ENCODE measurements at places on chromosomes 2 and 18.

DNA sequence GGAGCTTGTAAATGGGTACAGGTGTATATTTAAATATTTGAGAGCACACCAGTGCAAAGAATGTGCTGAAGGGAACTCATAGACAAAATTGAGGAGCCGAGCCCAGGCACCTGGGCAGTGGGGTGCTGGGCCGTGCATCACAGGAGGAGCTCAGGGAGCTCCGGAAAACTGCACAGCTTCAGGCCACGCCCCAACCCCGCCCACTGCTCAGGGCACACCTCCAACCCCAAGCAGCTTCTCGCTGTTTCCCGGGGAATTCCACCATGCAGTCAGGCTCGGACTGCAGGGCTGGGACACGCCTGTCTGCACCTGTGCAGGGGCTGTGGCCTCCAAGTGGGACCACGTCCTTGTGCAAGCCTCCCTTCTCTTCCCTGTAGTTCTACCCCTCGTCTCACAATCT lies 243.0 kb downstream of the HDAC4 start:
- no peak for DNase-seq

DNA sequence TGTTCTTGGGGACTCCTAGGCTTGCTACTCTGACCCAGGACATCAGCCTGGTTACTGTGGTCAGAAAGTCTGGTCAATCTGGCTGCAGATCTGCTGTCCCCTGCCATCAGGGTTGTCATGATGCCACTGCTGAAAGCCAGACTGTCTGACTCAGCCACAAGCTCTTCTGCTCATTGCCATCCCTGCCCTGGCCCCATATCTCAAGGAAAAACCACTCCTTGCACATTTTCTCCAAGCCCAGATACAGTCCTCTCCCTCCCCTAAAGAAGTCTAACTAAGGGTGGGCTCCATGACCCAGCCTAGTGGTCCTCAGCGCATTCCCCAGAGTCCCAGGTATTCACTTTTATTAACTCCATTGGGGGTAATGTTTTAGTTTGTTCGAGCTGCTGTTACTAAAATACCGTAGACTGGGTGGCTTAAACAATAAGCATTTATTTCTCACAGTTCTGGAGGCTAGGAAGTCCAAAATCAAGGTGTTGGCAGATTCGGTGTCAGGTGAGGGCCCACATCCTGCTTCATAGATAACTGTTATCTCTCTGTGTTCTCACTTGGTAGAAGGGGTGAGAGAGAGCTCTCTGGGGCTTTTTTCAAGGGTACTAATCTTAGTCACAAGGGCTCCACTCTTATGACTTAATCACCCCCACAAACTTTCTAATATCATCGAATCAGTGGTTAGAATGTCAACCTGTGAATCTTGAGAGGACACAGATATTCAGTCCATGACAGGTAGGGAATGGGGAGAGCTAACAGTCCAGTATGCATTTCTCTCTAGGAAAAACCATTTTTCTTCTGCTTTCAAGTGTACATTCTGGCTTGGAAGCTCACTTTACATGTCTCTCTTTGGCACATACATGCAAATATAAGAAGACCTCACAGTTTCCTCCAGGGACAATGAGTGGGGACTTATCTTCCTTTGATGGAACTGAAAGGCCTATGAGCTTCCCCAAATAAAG lies 94.8 kb upstream of the CXCR4 start:
- no peak for DNase-seq

DNA sequence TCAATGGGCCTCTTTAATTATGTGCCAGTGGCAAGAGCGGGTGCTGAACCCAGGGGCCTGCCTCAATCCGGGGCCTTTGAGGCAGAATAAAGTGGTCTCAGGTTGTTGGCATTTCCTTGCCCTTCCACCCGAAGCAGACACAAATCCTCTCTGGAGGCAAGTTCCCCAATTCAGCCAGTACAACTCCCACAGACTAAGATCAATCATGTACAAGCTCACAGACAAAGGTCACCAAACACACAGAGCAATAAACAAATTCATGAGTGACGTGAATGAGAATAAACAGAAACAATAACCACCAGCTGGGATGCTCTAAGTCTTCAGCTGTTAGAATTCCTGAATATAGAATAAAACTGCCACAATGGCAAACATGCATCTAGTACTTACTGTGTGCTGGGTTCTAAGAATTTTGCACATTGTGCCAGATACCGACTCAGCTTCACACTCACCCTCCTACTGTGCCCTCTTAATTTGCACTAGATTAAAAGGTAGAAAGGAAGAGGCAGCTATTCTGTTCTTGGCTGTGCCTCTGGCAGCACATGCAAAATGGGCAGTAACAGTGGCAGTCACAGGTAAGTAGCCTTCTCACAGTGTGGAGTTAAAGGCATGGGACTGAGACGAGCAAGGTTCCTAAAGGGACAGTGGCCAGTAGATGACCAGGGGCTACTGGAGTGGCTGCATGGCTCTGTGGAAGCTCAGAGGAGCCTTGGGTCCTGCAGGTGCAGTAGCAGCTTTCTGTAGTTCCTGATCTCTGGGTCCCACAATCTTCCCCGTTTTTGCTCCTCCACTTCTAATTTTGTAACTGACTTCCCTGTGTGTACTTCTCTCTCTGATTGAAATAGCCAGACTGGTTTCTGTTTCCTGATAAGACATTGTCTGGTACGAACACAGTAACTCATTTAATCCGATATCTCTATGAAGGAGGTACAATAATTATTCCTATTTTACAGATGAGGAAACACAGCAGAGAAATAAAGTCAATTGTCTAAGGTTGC lies 34.6 kb upstream of the IL1B start:
- DNase-seq = peak; percentile 15

- no peak for DNase-seq
Observed at GRCh38 chr2:187989925-187990623, 301.6 kb upstream of the GULP1 start.

Data from erythroblast (primary cell).